ENCODE measurements at places on chromosomes 16 and 17. TPM values are rescaled to one million over a fixed set of nuclear protein-coding genes. Genes with fewer than 3 reads are reported as not detected.

Gene ENPP7
- not detected for total RNA-seq

Gene FOXN1
- total RNA-seq = not detected

Gene KATNB1
- total RNA-seq = 21.0 TPM

Gene HS3ST2
- not detected for total RNA-seq

Gene ACAP1
- total RNA-seq = 565 TPM

Gene MMP15
- 0.25 TPM for total RNA-seq

Gene ACSM2A
- total RNA-seq = not detected

Gene DOC2B
- total RNA-seq = 0.34 TPM

Gene ACSM5
- not detected for total RNA-seq

Gene SLFN14
- total RNA-seq = not detected

Gene NUP93
- 45.6 TPM for total RNA-seq

Gene PRR11
- total RNA-seq = 0.69 TPM

Gene ANKRD40CL
- not detected for total RNA-seq

Gene KCNH6
- not detected for total RNA-seq
